ENCODE measurements at places on chromosomes 12 and 14.

GRCh38 chr12:7351177-7351576 lies 47.3 kb downstream of the ACSM4 start:
- DNase-seq, result no peak

DNA sequence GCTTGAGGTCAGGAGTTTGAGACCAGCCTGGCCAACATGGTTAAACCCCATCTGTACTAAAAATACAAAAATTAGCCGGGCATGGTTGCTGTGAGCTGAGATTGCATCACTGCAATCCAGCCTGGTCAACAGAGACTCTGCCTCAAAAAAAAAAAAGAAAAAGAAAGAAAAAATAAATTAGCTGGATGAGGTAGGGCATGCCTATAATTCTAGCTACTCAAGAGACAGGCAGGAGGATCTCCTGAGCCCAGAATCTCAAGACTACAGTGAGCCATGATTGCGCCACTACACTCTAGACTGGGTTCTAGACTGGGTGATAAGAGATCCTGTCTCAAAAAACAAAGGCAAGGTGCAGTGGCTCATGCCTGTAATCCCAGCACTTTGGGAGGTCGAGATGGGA lies 16.9 kb downstream of the PPP4R3A start:
- no peak for DNase-seq

DNA sequence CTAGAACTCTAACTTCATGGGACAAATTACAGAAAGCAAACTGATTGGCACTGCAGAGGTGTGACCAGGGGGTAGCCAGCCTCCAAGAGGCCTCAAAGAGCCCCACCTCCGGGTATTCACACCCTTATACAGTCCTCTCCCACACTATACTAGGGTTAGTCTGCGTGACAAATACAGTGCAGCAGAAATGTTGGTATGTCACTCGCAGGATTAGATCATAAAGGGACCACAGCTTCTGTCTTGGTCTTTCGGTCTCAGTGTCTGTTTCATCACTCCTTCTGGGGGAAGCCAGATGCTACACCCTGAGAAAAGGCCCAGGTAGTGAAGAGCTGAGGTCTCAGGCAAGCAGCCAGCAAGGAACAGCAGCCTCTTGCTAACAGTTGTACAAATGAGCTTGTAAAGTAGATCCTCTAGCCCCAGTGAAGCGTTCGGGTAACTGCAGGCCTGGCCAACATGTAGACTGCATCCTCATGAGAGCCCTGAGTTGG lies 68.9 kb upstream of the SAV1 start:
- peak; percentile 11 for DNase-seq

- no peak for DNase-seq
Observed at GRCh38 chr12:26317942-26318575, 122.7 kb downstream of the SSPN start.

GRCh38 chr14:57417228-57417627 lies 26.8 kb downstream of the NAA30 start:
- DNase-seq, result no peak

DNA sequence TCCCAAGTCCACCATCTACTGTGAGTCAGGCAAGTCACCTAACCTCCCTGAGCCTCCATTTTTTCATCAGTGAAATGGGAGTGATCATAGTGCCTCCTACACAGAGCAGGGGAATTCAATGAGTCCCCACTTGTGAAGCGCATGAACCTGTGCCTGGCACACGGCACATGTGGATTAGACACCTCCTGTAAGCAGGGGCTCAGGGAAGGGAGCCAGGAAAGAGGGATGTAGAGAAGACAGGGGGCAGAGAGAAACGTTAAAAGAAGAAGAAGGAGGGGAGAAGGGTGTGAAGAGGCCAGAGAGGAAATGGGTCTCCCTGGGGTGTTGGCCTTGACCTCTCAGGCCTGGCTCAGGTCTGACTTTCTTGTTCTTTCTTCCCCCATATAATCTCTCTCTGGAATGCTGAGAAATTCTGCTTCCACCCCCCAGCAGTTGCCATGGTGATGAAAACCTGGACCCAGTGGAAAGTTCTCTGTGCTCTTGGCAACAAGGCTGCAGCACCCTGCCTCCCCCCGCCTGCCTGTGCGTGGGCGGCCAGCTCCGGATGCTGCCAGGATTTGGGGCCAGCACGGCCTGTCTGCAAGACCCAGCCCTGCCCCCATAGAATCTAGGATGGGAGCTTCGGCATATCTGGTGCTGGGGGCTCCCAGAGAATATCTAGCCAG lies 94.5 kb downstream of the CALM1 start:
- DNase-seq, result no peak

DNA sequence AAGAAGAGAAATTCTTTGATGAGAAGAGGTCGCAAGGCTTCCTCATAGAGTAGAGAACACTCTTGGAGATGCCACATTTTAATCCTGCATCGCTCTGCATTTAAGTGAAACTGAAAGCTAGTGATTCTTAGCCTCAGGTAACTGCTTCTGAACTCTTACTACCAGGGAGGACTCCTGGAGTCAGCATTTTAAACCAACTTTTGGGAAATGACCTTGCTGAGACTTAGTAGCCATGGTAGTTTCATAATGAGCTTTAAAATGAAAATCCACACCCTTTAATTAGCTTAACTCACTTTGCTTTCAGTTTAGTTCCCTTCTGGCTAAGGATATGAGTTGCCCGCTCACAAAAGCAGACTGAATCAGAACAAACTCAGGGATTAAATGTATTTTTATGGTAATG lies 80.3 kb downstream of the SYNE2 start:
- DNase-seq, result no peak

GRCh38 chr12:63420206-63420644 lies 248.1 kb downstream of the DPY19L2 start:
- DNase-seq, result no peak

GRCh38 chr12:48351022-48351708 lies 446 bp upstream of the ZNF641 start:
- DNase-seq, result no peak

DNA sequence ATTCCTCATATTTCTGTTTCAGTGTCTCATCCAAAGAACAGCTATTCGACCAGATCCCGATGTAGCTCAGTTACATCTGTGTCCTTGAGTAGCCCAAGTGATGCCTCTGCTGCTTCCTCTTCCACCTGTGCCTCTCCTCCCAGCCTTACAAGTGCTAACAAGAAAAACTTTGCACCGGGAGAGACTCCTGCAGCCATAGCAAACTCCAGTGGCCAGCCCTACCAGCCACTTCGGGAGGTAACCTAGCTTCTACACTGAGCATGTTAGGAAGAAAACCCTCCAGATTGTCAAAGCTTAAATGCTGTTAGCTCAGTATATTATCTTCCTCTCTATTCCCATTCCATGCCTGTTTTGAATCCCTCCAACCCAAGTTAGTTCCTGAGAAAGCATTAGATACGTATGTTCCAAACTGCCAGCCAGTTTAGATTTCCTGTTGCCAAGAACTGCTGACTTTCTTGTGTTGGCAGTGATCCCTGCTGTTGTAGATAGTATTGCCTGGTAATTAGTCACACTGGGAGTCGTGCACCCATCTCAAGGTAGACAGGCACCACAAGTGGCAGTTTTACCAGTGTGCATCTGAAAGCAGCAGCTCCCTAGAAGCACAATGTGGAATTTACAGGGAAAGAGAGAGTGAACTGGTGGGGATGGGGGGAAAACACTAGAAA lies 14.0 kb upstream of the KCNH3 start:
- DNase-seq, result no peak

GRCh38 chr12:64785838-64786237 lies 26.6 kb upstream of the GNS start:
- no peak for DNase-seq

DNA sequence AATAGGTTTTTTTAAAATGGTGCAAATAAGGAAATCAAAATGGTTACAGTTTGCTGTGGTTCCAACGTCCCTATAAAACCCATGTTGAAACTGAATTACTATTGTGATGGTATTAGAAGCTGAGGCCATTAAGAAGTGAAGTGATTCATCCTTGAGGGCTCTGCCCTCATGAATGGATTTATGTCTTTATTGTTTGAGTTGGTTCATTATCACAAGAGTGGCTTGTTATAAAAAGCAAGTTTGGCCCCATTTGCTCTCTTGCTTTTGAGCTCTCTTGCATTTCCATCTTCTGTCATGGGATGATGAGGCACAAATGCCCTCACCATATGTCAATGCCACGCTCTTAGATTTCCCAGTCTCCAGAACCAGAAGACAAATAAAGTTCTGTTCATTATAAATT lies 62.3 kb downstream of the PRKD1 start:
- no peak for DNase-seq

DNA sequence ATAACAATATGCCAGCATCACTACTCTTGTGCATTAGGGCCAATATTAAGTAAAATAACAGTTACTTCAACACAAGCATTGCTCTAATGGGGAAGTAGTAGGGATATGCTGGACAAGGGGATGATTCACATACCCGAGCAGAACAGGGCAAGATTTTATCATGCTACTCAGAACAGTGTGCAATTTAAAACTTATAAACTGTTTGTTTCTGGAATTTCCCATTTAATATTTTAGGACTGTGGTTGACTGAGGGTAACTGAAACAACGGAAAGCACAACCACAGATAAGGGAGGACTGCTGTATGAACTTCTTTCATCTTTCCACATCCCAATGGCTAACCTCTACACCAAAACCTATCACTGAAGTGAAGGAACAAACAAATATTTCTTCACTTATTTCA lies 36.8 kb downstream of the SARNP start:
- DNase-seq, result no peak

DNA sequence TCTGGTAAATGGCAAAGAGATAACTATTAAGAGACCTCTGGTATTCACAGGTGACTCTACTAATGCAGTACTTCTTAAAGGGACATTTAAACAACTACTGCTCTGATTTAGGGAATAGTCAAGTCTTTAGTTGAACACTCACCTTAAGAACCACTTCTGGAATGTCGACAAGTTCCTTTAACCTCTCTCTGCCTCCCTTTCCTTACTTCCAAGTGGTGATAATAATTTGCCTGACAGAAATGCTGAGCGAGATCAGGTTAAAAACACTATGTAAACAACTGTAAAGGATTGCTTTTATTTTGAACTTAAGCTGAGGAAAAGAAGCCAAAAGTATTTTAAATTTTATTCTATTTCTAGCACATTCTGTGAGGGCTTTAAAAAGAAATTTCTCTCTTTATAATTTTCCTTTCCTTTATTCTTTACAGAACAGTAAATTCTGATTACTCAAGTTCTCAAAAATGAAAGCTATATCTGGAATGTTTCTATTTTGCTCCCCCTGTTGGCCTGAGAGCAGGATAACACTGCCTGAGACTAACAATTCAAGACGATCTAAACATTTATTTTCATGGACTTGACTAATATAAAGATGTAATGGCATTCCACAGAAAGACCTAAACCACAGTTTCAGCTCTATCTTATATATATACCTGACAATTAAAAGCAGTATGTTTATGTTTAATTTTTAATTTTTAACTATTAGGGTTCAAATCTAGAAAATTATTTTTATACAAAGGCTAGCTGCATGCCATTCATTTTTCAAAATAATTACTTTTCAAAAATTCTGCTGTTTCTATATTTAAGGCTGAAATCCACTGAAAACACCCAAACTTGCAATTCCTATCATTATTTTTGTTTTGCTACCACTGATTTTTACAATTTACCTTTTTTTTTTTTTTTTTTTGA lies 29.2 kb downstream of the ZCCHC8 start:
- no peak for DNase-seq

DNA sequence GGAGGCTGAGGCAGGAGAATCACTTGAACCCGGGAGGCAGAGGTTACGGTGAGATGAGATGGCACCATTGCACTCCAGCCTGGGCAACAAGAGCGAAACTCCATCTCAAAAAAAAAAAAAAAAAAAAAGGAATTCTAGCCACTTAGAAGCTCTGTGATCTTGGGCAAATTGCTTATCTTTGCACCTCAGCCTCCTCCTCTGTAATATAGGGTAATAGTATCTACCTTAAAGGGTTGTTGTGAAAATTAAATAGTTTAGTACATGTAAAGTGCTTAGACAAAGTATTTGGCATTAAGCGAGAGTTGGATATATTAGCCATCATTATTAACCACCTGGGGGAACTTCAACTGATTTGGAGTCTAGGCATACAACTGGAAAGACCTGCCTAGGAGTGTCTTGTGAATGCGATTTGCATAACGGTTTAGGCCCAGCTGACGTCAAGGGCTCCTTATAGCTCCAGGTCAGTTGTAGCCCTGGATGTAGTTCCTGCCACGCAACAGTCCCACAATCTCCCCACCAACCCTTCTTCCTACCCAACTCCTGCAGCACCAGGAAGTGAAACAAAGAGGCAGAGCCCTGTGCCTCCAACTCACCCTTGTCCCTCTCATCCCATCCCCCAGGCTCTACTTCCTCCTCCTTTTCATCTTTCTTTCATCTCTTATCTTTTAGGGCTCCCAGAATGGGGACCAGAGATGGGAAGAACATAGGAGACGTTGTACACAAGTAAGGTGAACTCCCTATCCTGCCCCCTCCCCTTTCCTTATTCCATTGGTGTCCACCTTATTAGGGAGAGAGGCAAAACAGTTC lies 2.1 kb upstream of the IL23A start:
- DNase-seq, result no peak

DNA sequence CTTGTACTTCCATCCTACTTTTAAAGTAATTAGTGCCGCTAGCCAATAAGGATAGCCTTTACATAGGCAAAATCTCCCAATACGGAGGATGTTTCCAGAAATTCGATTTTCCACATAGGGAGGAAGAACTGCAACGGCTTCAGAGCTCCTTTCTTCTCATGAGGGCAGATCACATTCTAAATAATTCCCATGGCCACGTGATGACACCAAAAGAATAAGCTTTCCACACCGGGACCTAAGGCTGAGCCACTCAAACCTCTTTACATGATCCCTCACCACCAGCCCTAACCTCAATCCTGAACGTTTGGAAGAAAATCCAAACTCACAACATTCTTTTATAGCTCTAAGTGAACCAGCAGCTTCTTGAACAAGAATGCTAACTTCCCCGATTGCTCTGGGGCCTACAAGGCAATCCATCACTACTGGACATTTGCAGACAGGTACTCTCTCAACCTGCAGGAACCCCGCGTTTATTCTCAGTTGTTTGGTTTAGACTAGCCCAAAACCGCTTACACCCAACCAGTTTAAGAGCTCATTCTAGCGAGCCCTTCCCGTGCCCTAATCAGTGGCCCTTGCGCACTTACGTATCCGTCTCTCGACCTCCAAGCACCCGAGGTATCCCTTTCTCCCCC lies 884 bp downstream of the CAPRIN2 start:
- no peak for DNase-seq

DNA sequence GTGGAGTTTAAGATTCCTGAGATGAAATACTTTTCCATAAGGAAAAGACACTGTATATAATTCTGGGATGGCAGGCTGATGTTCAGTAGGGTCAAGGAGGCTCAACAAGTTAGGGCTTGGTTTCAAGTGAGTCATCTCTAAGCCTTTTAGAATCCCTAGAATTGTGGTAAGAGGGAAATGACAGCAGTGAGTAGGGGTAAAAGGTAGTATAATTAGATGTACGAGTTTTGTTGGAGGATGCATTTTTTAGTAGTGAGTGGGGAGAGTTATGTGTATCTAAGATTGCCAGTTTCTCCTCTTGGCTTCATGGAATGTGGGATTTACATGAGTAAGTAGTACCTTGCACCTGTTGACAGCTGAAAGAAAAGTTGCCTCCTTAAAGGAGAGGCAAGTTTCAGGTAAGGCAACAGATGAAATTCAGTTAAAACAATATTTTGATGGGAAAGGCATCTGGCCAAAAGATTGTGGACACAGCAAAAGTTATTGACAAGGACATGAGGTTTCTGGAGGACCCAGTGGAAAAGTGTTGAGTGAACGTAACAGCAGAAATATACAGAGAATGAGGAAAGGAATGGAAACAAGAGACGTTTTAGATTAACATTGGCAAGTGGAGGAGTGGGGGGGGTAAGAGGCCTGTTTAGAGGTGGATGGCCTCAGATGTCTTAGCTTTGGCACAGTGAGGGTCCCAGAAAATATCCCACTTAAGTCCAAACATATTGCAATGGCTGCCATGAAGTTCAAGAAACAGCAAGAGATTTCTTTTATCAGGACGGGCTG lies 21.8 kb downstream of the LMO3 start:
- no peak for DNase-seq

Measured in activated gamma-delta T cell treated with anti-CD3 and anti-CD28 coated beads, Interleukin-2, amount 50 U/mL, for 16 hours (primary cell).